ENCODE measurements at places on chromosomes 12 and 14.
A peak's percentile ranks its signal among the peaks of the same experiment; 100 is the strongest.

DNA sequence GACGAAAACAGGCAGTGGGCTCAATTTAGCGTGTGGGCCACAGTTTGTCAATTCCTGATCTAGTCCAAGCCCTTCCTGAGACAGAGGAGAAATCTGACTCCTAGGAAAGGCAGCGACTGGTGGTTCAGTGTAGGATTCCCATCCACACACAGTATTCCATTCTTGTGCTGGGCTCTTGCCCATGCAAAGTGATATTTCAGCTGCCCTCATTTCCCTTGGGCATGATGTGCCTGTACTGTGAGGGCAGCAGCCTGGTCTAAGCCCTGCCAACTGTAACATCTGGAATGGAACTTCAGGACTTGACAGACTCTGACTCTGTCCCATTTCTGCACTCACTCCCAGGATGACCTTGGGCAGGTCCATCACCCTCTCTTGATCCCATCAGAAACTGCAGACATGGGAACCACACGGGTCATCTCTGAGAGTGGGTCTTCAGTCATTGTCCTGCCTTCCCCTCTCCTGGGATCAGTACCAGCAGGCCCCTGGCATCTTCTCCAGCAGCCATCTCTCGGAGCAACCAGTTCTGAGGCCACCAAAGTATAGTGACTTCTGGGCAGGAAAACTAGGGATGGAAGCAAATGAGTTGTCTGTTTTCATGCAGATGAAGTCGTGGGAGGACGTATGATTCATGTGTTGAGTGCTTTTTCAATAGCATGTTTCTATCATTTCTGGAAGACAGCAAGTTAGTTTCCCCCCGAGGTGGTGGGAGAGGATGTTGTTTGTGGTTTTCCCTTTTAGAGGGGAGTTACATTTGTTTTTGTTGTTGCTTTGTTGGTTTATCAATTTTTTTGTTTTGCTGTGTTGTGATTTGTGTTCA is 54.2 kb upstream of the BCL2L14 start:
- DNase-seq, result no peak

DNA sequence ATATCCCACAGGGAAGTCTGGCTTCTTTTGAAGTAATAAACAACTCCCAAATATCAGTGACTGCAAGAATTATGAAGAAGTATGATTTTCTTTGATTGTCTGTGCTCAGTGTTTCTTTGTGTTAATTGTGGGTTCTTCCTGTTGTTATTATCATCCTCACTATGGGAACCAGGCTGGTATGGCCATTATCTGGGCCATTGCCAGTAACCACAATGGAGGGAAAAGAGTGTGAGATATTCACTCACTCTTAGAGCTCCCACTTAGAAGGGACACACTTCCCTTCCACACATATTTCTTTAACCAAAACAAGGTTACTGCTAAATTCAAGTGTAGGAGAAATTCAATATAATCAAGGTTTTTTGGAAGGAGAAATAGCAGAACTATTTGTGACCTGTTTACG is 503.7 kb downstream of the SLC6A15 start:
- no peak for DNase-seq

GRCh38 chr14:33414041-33414440 is 475.4 kb downstream of the NPAS3 start:
- DNase-seq, result no peak

GRCh38 chr12:79874665-79875064 is 60.2 kb downstream of the PPP1R12A start:
- no peak for DNase-seq

- no peak for DNase-seq
Measured at GRCh38 chr14:75048101-75048500, 3.2 kb downstream of the MLH3 start.

DNA sequence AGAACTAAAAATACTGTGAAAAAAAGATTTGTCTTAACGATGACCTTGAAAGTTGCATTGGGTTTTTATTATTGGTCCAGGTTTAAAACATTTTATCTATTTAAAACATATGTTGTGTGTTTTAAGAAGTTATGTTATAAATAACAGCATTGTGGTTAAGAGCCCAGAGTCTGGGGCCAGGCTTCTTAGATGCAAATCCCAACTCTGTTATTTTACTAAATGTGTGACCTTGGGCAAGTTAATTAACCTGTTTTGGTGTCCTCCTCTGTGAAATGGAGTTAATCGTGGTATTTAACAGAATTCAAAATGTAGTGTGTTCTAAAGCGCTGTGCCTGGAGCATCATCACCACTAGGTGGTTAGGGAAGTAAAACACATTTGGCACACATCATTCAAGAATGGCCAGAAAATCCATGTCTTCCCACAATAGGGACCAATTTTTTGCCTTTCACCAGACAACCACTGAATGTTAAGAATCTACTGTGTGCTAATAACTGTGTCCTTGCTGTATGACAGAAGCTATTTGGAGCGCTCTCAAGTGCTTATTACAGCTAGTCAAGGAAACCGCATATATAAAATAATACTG is 133.3 kb downstream of the MON2 start:
- DNase-seq, result no peak

GRCh38 chr14:88323086-88323522 is at the start of gene KCNK10:
TSS of gene KCNK10 (minus strand) at chr14:88323269. CDS start at chr14:88322798, 471 bp downstream.
- no peak for DNase-seq

- DNase-seq, result no peak
Measured at GRCh38 chr12:43675048-43675904, 83.3 kb downstream of the PUS7L start.

DNA sequence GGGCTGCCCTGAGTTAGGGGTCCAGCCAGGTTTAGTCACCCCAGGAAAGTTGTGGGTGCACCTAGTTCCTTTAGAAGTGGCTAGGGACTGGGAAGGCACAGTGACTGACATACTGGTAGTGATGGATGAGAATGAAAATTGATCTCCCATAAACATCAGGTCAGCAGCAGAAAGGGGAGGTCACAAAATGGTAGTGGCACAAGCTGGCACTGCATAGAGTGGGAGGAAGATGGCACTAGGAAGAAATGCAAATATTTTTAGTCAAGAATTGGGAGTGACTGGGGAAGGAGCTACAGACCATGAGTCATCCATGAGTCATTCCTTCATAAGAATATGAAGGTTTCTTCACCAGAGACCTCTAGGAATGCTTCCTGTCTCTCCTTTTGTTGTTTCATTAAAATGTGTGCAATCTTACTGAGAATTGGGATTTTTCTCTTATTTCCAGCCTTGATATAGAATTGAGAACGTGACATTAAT is 198.3 kb upstream of the AMIGO2 start:
- DNase-seq, result no peak

DNA sequence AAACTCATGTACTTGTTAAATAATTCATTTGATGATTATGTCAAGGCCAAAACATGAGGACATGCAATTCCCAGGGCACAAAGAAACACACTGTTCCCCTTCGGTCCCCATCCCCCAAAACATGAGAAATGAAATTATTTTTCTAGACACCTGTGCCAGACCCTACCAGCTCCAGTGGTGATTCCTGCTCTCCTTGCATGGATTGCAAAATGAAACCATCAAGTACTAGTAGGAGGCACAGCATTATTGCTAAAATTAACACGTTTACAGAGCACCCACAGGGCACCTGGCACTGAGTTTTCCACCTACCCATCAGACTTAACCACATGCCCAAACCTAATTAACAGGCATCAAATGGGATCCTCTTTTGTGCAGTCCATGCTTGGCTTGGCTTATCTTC is 76.6 kb downstream of the ZFC3H1 start:
- no peak for DNase-seq

GRCh38 chr14:104926619-104927431 is 2.1 kb downstream of the PLD4 start:
- peak; percentile 60 for DNase-seq

DNA sequence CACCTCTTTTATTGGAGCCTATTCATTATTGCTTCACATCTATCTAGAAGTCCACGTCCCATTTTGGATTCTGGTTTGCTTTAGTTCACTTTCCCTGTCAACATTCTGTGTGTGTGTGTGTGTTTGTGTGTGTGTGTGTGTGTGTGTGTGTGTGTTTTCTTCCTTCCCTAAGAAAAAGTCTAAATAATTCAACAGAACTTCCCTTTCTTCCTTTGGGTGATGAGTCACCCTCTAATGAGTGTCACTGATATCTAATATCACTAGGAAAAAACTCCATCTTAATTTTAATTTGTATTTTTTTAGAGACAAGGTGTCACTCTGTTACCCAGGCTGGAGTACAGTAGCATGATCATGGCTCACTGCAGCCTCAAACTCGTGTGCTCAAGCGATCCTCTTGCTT is 234.2 kb downstream of the TTC8 start:
- DNase-seq, result no peak

GRCh38 chr12:114163771-114164170 is 197.6 kb upstream of the RBM19 start:
- DNase-seq, result no peak

DNA sequence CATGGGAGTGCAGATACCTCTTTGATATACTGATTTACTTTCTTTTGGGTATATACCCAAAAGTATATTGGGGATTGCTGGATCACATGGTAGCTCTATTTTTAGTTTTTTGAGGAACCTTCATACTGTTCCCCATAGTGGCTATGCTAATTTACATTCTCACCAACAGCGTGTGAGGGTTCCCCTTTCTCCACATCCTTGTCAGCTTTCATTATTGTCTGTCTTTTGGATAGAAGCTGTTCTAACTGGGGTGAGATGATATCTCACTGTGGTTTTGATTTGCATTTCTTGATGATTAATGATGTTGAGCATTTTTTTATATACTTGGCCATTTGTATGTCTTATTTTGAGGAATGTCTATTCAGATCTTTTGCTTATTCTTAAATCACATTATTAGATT is 44.1 kb upstream of the JDP2 start:
- no peak for DNase-seq

DNA sequence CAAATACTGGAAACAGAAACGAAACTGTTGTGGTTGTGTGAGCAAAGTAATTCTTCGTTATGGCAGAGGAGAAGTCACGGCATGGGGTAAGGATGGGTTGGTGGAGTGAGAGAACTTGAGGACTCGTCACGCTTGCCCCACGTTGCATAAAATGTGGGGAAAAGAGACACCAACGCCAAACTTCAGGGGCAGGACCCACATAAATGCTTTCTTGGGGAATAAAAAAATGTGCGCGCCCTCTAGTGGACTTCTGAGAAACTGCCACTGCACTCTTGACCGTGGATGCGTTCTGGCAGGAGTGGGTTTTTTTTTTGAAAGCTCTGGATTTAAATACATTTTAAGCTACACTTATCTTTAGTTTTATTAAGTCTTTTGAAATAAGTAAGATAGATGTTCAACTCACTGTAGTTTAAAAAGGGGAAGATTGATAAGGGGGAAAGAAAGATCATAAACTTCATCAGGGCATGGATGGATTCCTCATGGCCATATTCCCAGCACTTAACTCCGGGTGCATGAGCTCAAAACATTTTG is 4.1 kb upstream of the IGF1 start:
- peak; percentile 23 for DNase-seq

DNA sequence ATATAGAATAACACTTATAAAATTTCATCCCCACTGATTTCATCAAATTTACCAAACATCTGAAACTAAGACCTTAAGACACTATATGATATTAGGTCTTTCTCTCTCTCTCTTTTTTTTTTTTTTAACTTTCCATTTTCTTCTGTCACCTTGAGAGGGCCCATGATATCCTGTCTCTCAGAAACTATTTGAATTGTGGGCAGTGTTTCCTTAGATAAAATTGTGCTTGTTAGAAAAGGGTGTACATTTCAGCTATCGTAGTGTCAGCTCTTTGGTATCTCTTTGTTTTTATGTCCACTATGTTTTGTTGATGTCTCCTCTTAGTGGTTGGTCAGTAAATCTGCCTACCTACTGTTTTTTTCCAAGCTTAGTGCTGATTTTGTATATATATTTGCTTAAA is 23.8 kb downstream of the DNM1L start:
- DNase-seq, result no peak

- DNase-seq, result no peak
Measured at GRCh38 chr14:61866932-61867920, 105.0 kb downstream of the SNAPC1 start.

DNA sequence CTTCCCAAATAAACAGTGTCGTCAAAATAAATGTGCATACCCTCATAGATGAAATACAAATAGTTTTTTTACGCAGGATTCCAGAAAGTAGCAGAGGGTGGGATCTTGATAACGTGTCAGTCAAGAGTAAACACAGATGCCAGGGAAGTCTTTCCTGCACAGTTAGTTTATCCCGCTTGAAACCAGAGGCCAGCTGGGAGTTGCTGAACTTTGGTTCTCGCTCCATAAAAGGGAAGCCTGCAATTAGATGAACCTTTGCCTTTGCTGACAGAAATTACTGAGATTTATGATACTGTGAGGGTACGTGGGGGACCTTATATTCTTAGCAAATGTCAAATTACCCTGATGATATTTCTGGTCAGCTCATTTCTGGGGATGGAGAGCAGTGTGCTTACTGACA is 18.9 kb downstream of the FAR2 start:
- DNase-seq, result no peak

DNA sequence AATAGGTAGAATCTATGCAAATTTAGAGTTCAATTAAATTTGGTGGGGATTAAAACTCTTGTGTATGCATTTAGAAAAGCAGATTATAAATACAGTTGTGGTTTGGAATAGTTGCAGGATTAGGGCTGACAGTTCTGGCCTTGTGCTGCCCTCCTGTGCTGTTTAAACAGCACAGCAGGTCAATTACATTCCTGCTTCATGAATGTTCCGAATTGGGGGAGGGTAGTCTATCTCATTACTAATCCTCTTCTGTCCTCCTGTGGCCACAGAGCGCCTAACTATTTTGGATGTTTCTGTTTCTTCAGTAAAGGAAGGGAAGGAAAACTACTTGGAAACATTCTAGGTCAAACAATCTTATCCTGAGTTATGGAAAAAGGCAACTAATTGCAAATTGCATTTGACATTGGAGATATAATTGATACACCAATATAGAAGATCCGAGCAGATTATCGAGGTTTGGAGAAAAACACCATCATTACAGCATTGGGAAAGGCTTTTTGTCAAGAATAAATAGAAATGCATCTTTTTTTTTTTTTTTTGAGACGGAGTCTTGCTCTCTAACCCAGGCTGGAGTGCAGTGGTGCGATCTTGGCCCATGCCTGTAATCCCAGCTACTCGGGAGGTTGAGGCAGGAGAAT is 8.7 kb upstream of the GPR19 start:
- DNase-seq, result no peak

DNA sequence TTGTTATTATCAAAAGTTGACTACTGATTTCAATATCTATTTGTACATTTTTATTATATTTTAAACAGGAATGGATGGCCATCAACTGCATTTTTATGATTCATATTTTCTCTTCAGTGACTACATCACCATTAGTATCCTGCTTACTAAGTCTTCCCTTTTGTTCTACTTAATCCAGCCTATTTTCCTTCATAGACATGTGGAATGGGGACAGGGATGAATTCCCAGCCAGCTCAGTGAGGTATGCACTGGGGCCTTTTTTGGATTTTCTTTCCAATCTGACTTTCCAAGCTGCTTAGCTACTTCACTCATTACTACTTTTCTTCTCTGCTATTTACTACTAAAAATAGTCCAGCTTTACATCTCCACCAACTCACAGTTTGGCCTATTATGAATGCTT is 38.4 kb downstream of the AKAP6 start:
- no peak for DNase-seq

- no peak for DNase-seq
Measured at GRCh38 chr12:7656121-7656520, 9.6 kb downstream of the APOBEC1 start.
